Dermis blood vessel endothelial cell (primary cell): ENCODE measurements at places on chromosomes 6 and 20. TPM values are rescaled to one million over a fixed set of nuclear protein-coding genes. Genes with fewer than 3 reads are reported as not detected.
A peak's percentile ranks its signal among the peaks of the same experiment; 100 is the strongest.

- DNase-seq: peak; percentile 50
Measured at GRCh38 chr6:33249732-33250630, 21.7 kb downstream of the VPS52 start.

Gene NRSN1
- total RNA-seq: not detected in 2 replicates

Gene BPI
- not detected in 2 replicates for total RNA-seq

- no peak for DNase-seq
Measured at GRCh38 chr6:6912817-6913744, 194.7 kb upstream of the RREB1 start.

DNA sequence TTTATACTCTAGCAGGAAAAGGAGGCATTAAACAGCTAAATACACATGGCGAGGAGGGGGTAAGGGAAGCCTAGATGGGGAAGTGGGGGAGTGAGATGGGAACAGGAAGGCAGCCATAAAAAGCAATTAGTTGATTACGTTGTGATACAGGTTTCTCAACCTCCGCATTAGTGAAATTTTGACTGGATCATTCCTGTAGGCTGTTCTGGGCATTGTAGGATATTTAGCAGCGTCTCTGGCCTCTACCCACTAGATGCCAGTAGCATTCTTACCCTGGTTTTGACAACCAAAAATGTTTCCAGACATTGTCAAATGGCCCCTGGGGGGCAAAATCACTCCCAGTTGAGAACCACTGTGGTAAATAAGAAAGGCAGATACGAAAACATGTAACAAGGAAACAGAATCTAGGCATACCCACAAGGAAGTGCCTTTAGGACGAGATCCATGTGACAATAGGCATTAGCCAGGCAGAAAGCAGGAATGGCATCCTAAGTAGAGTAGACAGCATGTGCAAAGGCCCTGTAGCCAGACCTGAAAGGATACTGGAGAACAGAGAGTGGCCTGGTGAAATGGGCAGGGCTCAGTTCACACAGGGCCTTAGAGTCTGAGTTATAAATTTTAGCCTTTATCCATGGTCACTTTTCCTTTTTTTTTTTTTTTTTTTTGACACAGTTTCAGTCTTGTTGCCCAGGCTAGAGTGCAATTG is 25.8 kb upstream of the PTPN1 start:
- DNase-seq: peak; percentile 37

Gene TRIM39
- 11.6 and 15.3 TPM in 2 replicates for total RNA-seq

DNA sequence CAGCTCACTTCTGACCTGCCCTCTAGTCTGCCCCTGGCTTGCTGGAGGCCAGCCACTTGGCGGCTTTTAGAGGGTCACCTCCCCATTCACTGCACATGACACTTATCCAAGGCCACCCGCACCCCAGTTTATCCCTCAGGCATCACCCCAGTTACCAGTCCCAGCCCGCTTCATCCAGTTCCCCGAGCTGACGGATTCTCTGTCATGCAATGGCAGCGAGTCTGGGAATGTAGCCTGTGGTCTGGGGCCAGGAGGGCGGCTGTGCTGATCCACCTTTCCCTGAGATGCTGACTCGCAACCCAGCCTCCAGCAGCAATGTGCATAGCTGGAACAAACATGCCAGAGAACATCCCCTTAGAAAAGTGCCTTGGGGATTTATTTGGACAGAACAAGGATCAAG is 25.8 kb downstream of the SYNDIG1 start:
- DNase-seq: no peak
